ENCODE measurements at places on chromosomes 5 and 9.
A peak's percentile ranks its signal among the peaks of the same experiment; 100 is the strongest.

GRCh38 chr9:127935765-127936221, 1.9 kb downstream of the DPM2 start:
- DNase-seq, result no peak

DNA sequence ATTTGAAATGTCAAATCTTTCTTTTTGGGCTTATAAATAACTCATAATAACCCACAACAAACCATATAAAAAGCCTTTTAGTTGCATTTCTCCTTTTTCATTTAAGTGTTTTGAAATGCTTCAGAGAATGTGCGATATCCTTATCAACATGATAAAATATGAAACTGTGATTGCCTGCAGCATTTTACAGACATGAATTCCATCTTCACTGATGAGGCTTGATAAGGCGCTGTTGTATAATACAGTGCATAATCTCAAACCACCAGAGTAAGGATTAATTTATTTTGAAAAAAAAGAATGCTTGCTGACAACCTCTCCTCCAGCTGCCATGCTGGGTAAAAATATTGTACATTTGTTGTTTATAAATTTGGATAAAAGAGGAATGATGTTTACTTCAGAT, 216.8 kb downstream of the PBX3 start:
- DNase-seq, result no peak

DNA sequence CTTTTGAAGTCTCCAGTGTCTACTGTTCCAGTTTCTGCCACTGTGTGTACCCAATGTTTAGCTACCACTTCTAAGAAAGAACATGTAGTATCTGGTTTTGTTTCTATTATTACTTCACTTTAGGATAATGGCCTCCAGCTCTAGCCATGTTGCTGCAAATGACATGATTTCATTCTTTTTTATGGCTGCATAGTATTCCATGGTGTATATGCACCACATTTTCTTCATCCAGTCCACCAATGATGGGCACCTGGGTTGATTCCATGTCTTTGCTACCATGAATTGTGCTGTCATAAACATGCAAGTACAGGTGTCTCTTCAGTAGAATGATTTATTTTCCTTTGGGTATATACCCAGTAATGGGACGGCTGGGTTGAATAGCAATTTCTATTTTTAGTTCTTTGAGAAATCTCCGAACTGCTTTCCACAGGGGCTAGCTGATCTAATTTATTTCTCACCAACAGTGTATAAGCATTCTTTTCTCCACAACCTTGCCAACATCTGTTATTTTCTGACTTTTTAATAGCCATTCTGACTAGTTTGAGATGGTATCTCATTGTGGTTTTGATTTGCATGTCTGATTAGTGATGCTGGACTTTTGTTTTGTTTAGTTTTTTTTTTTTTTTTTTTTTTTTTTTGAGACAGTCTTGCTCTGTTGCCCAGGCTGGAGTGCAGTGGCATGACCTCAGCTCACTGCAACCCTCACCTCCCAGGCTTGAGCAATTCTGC, 68.9 kb downstream of the WDR41 start:
- no peak for DNase-seq

- no peak for DNase-seq
Measured at GRCh38 chr9:90047828-90048227, 443.0 kb downstream of the GADD45G start.

GRCh38 chr9:115267790-115268189, 149.8 kb upstream of the TNC start:
- DNase-seq, result no peak

DNA sequence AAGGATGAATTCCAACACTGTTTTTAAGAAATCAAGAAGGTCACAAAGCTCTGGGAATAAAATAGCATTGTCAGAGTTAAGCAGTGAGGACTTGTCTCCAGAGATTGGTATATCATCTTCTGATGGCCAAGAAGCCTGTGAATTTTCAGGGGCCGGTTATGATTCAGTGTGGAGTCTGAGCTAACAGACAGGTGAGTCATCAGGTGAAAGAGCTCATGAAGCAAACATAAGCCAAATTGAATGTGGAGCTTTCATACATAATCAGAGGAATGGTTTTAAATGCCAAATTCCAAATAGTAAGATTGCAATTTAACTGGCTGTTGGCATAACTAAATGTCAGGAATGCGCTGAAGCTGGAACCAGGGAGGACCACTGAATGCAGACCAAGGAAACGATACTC, 494.2 kb downstream of the MTRR start:
- DNase-seq, result no peak

DNA sequence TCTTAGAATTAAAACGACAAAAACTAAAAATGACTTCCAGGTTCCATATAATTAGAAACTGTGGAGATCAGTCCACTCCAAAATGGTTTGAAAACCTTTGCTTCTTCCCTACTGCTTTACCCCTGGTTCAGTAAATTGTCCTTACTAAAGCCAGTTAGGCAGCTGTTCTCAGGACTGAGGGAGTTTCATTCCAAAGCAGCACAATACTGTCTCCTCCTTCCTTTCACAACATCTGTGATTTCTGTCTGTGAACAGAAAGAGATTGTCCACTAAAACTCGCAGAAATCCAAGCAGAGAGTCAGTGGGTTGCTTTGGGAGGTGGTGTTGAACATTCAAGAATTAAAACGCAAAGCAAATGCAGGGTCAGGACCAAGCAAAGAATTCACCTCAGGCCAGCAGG, 740.8 kb upstream of the ZNF608 start:
- DNase-seq, result no peak

DNA sequence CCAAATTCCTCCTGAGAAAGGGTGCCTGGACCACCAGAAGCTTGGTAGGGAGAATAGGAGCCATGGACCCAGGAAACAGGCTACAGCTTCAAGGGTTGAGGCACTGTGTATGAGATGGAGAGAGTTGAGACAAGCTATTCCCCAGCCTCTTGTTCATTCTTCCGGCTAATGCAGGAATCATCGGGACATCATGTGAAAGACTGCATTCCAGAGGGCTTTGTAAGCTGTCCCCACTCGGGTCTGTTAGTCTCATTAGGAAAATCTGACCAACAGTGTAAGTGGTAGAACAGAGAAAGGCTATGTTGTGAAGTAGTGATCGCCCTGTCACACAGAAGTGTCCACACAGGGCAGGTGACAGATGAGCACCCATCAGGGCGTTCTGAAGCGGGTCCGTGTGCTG, 81.4 kb downstream of the GABBR2 start:
- DNase-seq, result no peak

DNA sequence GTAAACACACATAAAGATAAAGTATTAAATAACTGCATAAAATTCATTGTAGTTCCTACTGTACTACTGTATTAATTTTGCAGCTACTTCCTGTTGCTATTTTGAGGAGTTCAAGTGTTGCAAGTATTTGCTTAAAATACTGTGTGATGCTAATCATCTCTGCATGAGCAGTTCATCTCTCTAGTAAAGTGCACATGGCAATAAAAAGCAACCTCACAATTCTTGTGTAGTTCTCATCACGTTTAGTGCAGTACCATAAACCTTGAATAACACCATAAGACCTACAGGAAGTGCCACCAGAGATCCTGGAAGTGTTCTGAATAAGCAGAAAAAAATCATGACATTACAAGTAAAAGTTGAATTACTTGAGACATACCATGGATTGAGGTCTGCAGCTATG, 34.6 kb downstream of the CPLANE1 start:
- no peak for DNase-seq

GRCh38 chr9:115010874-115011273, 80.5 kb upstream of the TNFSF8 start:
- DNase-seq, result no peak

DNA sequence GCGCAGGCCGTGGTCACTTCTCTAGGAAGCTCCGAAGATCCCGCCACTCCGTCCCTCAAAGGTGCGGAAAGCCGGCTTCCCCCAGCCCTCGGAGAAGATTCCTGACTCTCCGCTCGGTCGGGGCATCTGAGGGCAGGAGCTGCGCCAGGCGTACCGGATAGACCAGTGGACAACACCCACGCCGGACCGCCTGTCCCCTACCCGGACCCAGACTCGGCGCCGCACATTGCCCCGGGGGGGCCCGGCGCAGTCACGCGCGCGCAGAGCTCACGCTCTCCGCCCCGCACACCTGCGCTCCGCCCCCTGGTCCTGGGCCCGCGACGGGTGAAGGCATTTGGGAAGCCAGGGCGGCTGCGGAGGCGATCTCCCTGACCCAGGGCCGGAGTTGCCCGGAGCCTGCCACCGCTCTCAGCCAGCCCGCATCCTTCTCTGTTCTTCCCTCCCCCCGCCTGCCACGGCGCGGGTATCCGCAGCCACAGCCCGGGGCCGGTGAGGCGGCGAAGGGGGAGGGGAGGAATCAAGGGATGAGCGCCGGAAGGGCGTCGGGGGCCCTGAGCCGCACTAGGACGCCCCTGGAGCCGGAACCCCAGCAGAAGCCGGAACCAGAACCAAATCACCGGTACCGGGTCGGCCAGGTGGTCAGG, 448 bp downstream of the RELL2 start:
- DNase-seq, result no peak

DNA sequence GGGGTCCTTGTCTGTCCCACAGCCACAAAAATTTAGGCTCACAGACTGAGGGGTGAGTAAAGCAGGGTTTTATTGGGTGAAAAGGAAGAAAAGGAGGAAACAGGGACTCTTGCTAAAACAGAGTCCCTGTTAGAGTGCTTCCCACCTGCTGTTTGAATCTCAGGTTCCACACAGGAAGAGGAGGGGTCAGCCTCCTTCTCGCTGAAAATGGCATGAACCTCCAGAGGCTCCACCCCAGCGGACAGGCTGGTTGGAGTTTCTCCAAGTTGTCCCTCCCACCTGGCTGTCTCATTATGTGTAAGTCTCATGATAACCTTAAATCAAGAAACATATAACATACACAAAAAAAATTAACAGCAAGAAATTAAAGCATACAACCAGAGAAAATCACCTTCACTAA, 28.3 kb upstream of the UHRF2 start:
- no peak for DNase-seq

GRCh38 chr5:174693697-174694385, 30.5 kb upstream of the MSX2 start:
- no peak for DNase-seq

- DNase-seq, result no peak
Measured at GRCh38 chr5:308672-309271, 12.7 kb upstream of the AHRR start.

DNA sequence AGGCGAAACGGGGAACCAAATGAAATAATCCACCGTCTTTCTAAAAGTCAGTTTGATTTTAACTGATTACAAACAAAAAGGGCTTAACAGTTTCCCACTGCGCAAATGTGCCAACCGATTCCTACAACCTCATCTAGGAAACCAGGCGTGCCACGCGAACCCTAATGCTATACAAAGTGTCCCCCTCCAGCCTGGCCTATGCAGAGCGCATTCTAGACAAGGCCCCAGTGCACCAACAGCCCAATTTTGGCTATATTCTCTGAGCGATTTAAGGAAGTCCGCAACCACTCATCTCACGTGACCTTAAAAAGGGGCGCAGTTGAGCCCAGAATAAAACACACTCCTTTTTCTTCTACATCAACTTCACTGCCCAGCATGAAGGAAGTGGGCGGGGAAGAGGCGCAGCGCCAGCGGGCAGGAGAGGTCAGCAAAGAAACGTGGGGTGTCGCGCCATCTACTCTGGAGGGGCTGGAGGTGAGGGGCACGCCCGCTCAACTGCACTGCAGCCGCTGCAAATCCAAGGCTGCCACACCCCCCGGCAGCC, 779 bp downstream of the FAM13B start:
- DNase-seq, result peak; percentile 39

GRCh38 chr5:165328846-165329245, 1823.4 kb downstream of the MAT2B start:
- no peak for DNase-seq

DNA sequence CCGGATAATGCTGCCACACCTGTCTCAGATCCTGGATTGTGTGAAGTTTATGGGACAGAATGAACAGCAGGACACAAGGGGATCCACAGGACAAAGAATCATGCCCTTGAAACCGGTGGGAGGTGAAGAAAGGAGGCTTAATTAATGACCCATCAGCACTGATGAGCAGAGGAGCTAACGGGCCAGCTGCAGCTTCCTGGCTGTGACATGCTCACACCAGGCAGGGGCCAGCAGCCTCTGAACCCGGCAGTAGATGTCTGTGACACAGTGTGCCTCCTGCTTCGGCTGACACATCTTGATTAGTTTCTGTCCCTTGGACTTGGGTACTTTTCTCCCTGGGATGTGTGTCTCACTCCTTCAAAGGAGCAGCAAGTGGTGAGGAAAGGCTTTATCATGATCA, 328.8 kb upstream of the BRINP1 start:
- no peak for DNase-seq

GRCh38 chr9:122364117-122364782, 6.6 kb upstream of the PTGS1 start:
- DNase-seq, result no peak

GRCh38 chr5:158421319-158421718, 562.4 kb upstream of the CLINT1 start:
- no peak for DNase-seq

GRCh38 chr9:95552814-95553546, 36.2 kb upstream of the PTCH1 start:
- DNase-seq, result no peak

GRCh38 chr9:98873951-98874371, 66.5 kb downstream of the GALNT12 start:
- no peak for DNase-seq

DNA sequence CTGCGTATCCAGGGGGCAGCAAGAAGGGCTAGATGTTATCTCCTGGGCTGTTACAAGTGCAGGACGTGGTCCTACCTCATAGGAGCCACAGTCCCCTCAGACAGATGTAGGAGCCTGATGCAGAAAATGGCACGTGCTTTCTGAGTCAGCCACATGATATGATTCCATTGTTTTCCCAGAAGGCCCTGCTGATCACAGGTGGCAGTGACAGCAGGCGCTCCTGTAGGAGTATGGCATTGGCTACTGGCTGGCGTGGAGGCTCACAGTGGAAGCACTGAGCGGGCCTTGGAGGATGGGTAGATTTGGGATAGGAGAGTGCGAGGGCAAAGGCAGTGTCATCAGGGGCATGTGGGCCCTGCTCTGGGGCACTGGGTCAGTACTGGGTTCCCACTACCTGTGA, 21.9 kb downstream of the USP20 start:
- no peak for DNase-seq

- DNase-seq, result no peak
Measured at GRCh38 chr5:147170603-147171002, 64.2 kb upstream of the STK32A start.

- no peak for DNase-seq
Measured at GRCh38 chr9:106120071-106120470, 425.7 kb downstream of the TMEM38B start.

GRCh38 chr5:168307022-168307421, 15.6 kb downstream of the WWC1 start:
- no peak for DNase-seq

GRCh38 chr9:37034938-37035647, 1.0 kb upstream of the PAX5 start:
- DNase-seq, result no peak

DNA sequence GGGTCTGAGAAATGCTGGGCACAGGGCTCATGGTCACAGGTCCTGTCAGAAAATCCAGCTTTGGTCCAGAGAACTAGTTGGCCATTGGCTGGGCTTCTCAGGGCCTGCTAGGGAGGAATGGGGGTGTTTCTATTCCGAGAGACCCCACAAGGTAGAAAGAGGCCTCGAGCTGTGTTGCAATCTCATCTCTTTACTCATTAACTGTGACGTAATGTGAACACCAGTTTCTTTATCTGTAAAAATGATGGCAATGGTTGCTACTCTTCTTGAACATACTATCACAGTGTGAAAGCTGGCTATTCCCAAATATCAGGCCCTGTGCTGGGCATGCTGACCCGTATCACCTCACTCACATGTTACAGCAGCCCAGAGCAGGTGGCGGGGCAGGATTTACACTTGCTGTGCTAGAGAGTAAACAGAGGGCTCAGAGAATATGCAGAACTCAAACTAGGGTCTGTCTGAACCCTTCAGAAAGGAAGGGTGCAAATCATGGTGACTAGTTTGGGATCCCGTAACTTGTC, 35.7 kb upstream of the SLC25A51 start:
- DNase-seq, result no peak
